ENCODE measurements at places on chromosomes 7 and 10.

DNA sequence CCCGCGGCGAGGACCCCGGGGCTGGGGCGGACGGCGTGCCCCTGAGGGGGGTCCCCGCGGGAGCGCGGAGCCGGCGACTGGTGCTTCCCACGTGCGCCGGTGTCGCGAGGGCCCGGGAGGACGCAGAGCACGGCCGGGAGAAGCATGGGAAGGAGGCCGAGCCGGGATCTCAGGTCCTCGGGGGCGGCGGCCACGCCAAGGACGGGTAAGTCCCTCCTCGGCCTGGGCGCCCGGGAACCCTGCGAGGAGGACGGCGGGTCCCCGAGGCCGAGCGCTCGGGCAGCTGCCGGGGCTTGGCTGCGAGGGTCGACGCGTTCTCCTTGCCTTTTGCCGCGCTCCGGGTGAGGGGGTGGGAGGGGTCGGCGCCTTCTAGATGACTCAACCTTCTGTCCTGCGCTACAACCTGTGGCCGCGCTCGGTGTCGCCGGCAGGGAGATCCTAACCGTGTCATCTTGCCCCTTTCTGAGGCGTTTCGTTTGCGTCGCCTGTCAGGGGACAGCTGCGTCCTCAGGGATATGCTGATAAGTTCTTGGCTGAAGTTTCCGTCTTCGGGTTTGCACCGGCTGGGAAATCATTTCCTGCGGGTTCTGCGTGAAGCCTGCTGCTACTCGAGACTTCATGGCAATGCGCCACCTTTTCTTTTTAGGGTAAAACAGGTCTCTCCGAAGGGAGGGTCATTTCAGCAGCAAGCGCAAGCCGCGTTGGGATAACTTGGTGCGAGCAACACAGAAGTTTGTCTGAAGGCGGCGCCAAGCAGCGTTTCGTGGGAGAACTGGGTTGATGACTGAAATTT lies 529 bp downstream of the TASOR2 start:
- DNase-seq: peak; percentile 42

- no peak for DNase-seq
Observed at GRCh38 chr7:134699899-134700298, 53.2 kb downstream of the BPGM start.

DNA sequence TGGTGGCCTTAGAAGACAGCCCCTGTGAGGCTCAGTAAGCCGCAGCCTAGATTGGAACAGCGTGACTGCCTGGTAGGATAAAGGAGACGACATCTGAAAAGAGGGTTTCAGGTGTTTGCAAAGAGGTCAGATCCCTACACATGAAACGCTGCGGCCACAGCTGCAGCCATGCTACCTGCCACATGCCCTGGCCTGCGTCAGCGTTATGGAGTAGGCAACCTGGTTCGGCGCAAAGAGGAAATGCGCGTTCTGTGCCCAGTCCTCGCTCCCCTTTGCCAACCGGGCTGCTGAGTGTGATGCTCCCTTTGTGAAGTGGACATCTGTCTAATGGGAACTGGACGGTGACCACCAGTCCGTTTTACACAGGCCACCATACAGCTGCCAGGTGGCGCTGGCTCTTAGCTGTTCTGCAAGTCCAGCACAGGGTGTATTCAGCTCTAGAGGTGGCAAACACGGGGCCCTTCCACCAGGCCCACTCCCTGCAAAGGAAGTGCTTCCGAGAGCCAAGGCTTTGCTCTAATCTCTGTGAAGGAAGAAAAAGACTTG lies 160.3 kb downstream of the CELF2 start:
- no peak for DNase-seq

- no peak for DNase-seq
Observed at GRCh38 chr7:41788556-41788955, 85.7 kb upstream of the INHBA start.

DNA sequence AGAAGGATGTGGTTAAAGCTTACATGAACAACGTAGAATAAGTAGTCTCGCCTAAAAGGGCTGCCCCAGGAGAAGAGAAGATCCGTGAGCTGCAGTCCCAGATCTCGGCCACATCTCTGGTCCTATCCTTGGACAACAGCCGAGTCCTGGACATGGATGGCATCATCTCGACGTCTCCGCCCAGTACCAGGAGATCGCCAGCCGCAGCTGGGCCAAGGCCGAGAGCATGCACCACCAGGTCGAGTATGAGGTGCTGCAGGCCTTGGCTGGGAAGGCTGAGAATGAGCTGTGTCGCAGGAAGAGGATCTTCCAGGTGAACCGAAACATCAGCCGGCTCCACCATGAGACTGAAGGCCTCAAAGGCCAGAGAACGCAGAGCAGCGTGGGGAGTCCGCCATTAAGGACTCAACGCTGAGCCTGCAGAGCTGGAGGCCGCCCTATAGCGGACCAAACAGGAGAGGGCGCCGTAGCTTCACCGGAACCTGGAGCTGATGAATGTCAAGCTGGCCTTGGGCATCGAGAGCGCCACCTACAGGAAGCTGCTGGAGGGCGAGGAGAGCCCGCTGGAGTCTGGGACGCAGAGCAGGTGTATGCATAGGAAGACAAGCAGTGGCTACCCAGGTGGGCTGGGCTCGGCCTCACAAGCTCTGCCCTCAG lies 22.2 kb downstream of the LIPK start:
- no peak for DNase-seq

DNA sequence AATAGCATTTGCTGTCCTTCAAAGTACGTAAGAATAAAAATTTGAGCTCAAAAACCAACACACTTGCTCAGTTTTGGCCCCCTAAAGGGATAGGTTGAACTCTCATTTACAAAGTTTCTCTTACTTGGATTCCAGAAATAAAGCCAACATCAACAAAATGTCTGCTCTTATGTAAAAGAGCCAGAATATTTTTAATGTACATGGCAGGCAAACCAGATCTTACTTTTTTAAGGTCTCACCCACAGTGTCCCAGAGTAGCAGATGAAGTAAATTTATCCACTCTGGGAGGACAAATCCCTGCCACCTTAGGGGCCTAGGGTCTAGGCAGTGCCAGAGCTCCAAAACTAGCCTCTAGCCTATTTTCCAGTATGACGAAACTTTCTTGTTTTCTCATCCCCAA lies 159.6 kb downstream of the SKAP2 start:
- no peak for DNase-seq
